ENCODE measurements at places on chromosomes 6 and 20.

DNA sequence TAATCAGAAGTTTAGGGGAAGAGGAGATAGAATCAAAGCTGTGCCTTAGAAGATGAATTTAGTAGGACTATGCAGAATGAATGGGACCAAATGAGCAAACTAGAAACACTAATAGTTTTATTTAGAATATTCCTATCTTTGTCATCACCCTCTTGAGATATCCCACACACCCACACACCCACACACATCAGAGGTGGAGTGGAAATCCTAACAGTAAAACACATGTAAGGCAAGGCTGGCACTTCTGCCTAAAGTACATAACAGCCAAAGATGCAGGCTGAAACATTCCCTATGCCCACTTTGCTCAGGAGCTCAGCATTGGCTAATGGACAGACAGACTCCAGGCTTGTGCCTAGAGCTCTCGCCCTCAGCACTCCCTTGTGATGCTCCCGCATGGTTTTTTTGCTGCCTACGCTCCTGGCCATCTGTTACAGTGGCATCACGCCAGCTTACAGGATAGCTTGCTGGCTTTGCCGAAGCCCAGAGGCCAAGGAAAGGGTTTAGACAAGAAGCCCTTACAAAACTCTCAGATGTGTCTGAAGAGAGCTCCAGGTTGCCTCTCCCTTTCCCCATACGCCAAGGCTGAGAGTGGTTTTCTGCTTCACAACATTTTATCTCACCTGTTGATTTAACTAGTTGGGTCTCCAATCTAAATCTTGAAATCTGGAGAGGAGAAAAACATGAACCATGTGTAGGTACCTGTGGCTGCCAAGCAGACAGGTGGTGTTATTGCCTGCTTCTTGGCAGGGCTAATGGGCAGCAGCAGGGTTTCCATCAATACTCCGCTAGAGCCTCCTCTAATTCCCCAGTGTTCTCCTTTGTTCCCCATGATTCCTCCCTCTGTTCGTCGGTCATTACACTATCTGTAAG is 282.6 kb upstream of the ID4 start:
- no peak for DNase-seq

DNA sequence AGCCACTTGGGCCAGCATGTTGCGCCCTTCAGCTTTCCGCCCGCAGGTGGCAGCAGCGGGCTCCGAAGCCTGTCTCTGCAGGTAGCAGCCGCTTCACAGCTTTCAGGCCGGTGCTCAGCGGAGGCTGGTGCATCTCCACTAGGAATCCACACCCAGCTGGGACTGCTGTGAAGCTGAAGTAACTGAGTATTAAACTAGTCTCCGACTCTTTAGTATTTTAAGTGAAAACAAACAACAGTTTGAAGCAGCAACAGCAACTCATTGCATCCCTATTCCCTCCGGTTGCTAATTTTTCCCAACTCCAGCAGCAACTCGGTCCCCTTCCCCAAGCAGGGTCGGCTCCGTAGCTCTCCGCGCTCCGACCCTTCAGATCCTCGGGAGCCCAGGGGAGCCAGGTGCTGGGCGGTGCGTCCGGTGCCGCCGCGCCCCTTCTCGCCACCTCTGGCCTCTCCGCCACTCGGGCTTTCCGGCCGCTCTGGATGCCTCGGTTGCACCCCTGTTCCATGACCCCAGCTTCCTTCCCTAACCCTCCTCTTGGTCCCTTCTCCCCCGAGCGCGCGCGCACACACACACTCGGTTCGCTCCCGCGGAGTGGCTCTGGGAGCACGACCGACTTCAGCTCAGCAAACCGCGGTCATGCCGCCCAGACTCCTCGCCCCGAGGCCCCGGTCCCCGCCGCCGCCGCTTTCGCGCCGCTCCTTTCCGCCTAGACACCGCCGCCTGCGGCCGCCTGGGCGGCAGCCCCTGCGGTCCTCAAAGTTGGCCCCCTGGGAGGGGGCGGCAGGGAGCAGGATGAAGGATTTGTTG is 765 bp upstream of the NKAIN2 start:
- peak; percentile 40 for DNase-seq

- DNase-seq: no peak
These were observed 137.6 kb upstream of the RIN2 start for GRCh38 chr20:19620446-19620845.

DNA sequence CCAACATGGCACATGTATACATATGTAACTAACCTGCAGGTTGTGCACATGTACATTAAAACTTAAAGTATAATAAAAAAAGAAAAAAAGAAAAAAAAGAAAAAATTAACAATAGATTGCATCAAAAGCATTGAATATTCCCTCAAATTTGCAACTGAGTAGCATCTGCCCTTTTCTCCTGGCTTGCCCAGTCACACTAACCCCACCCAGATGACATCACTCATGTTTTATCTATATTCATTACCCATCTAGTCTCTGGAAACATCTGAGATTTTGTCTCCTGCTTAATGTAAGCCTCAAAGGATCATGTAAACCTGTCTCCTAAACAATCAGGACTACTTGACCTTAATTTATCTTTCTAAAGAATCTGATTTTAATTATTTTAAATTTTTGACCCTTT is 706.8 kb downstream of the CD109 start:
- no peak for DNase-seq

- DNase-seq: no peak
These were observed 49.4 kb upstream of the TULP1 start for GRCh38 chr6:35562060-35562459.

DNA sequence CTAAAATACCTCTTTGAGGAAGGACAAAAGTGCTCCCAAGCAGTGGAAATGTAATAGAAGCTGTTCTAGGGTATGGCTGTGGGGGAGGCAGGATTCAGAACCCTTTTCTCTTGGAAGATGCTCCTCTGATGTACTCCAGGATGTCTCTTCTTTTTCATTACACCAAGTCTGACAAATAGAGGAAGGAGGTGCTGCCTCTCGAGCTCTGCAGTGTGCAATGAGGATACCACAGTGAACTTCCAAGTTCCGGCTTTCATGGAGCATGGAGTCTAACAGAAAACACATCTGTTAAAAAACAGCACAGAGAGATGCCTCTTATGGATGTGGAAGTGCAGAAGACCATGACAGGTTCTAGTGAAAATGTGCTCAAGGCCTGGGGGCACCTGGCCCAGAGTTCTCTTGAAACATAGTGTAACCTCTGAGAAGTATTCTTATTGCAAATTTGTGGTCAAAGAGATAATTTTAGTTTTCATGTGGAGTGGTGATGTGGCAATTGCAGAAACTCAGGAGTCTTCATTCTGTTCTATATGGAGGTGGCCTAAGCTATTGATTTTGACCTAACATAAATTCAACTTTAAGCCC is 362.0 kb upstream of the CITED2 start:
- DNase-seq: no peak

GRCh38 chr20:59724457-59725366 is 120.4 kb downstream of the PHACTR3 start:
- DNase-seq: no peak

DNA sequence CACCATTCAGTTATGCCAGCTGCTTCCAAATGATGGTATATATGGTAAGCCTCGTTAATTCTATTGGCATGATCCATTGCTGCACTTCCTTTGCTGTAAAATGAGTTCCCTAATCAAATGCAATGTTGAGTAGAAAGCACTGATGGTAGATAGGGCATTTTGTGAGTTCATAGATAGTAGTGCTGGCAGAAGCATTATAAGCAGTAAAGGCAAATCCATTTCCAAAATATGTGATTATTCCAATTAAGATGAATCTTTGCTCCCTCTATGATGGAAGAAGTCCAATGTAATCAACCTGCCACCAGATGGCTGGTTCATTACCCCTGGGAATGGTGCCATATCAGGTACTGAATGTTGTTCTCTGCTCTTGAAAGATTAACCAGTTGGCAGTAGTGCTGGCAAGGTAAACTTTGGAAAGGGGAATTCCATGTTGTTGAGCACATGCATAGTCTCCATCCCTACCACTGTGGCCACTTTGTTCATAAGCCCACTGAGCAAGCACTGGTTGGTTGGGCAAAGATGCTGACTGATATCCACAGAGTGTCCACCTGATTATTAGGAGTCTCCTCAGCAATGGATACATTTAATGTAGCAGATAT is 5.6 kb upstream of the TBPL1 start:
- no peak for DNase-seq

DNA sequence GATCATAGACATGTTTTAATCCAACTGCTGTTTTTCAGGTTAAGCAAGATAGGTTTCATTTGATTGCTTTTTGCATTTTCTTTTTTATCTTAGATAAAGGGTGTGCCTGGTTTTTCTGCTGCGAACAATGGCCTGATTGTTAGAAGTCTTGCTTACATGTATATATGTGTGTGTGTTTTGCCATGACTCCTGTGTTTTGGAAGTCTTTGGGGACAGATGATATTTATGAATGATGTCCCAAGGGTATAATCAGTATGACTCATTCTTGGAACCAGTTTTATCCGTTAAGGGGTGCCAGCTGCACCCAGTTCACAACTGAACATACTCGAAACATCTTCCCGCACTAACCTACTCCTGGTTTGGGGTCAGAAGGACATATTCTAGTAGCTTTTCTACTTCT is 230.1 kb upstream of the SUPT3H start:
- DNase-seq: no peak

DNA sequence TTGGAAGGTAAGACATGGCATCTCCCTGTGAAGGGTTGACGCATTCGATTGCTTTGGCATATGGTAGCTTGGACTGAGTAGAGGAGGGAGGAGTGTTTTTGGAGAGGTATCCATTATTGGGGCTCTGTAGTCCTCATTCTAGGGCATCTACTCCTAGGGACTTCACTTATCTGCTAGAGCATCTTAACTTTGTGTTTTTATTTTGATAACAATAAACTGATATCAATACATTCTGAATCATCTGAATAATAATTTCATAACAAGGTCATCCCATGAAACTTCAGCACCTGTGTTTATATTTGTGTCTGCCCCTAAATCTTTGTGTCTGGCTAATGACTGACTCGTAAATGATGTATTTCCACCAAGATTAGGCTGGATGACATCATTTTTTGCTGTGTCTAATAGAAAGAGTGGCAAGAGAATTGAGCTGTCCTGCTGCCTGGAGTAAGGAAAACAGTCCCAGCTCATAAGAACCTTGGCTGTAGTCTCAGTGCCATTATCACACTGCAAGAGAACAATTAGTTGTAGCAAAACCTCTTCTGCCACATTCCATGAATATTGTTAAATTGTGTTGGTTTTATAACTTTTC is 288.5 kb downstream of the PRL start:
- DNase-seq: no peak

Data from activated CD4-positive, alpha-beta T cell treated with anti-CD3 and anti-CD28 coated beads, Interleukin-2, amount 50 U/mL, for 24 hours (primary cell).